ENCODE measurements at places on chromosomes 7 and 10.

DNA sequence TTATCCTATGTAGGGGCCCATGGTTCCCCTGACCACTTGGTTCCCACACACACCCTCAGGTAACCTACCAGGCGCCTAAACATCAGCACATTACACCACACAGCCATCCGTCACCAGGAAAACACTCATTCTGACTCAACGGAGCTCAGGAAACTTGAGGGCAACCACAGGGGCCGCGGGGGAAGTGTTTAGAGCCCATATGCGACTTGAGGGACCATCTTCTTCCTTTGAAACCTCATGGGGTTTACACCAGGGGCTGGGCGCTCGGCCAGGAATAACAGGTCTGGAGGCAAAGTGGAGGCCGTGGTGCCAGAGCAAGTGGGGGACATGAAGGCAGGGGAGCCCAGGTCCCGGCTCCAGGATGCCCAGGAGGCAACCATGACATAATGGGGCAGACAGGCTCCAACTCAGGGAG is 1.5 kb downstream of the STX1A start:
- peak; percentile 68 for DNase-seq

DNA sequence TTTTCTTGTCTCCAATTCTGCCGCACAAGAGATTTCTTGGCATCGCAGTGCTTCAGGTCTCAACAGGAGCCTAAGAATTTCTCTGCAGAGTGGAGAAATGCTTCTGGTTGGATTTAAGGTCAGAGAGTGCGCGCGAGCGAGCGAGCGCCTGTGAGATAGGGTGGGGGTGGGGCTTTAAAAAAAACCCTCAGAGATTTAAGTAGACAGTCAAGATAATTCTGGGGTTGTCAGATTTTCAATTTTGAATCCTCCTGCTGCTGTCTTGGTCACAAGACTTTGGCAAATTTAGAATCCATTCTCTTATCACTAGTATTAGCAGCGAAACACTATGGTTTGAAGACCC is 49.7 kb downstream of the CPEB3 start:
- no peak for DNase-seq

DNA sequence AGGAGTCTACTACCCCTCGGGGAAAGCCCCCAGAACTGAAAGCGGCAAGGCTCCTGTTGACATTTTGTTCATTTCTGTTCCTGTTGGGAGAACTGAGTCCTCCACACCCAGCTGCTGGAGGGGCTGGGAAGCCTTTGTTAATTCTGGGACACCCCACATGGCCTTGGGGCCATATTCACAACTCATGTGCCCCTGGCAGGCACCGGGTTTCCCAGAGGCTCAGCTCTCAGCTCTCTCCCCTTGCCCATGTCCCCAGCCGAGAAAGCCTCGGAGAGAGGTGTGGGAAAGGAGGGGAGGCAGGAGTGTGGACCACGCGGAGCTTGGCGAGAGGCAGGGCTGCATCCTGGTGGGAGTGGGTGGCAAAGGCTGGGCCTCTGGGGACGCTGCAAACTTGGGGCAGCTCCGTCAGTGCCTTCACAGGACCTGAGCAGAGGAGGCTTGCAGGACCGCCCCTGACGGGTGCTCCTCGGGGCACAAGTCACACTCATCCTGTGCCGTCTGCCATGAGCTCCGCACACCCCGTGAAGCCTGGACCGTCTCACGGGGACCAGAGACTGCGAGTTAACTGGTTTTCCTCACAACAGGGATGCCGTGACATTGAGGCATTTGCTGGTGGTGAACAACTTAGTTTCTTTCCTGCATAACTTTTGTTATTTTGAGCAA is 140.9 kb downstream of the DNAJB6 start:
- no peak for DNase-seq

GRCh38 chr7:151742713-151743480 is 134.0 kb downstream of the PRKAG2 start:
- DNase-seq, result no peak

GRCh38 chr7:137953665-137954470 is 48.0 kb downstream of the CREB3L2 start:
- DNase-seq, result no peak

GRCh38 chr7:100516135-100516812 is 22.7 kb upstream of the AGFG2 start:
- no peak for DNase-seq

- no peak for DNase-seq
Observed at GRCh38 chr10:132243141-132243540, 56.4 kb downstream of the DPYSL4 start.

DNA sequence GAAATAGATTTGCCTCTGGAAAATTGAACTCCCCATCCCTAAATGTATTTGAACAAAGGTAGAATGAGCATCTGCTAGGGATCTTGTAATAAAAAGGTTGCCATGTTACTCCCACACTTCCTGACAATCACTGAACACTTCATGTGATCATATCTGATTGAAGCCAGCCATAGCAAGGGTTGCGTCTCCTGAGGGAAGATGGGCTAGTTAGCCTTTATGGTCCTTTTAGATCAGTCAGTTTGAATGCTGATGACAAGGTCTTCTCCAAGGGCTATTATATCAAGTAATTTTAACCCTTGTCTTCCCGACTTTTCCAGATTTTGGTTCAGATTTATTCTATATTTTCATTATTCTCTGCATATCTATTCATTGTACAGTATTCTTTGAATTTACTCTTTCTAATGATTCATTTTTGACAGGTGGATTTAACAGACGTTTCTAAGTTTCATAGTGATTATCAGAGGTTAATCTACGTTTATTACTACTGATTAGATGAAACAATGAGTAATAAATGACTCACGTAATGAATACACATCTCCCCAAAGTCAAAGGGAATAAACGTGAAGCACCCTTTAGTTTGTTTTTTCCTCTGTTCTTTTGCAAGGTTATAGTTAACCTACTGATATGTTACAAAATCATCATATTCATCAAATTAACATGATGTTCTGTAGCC is 28.1 kb downstream of the CSGALNACT2 start:
- no peak for DNase-seq

DNA sequence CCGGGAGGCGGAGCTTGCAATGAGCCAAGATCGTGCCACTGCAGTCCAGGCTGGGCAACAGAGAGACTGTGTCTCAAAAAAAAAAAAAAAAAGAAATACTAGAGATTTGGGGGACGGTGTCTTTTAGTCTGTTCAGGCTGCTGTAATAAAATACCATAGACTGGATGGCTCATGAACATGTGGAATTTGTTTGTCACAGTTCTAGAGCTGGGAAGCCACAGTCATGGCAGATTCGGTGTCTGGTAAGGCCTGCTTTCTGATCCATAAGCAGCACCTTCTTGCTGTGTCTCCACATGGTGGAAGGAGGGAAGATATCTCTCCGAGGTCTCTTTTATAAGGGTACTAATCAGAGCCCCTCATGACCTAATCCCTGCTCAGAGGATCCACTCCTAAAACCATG is 102.7 kb upstream of the MKLN1 start:
- no peak for DNase-seq

- DNase-seq, result no peak
Observed at GRCh38 chr7:29879609-29880008, 73.3 kb downstream of the WIPF3 start.

DNA sequence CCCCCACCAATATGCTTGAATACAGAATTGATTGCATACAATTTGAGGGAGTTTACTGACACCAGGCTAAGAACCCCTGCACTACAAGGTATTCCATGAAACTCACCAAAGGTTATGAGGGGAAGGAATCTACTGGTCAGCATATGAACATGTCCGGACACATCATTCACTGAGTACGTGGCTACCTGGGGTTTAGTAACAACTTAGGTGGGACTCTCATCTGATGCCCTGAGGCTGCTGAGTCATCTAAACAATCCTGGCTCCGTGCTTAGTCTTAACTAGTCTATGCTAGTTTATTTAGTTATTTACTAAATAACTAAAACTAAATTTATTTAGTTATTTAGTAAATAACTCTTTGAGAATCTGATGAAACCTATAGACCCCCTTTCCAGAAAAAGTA is 11.3 kb downstream of the PI4K2A start:
- DNase-seq, result no peak

- DNase-seq, result no peak
Observed at GRCh38 chr7:131020759-131021261, 286.8 kb upstream of the KLF14 start.

- DNase-seq, result no peak
Observed at GRCh38 chr10:113045147-113046055, 95.4 kb downstream of the TCF7L2 start.

DNA sequence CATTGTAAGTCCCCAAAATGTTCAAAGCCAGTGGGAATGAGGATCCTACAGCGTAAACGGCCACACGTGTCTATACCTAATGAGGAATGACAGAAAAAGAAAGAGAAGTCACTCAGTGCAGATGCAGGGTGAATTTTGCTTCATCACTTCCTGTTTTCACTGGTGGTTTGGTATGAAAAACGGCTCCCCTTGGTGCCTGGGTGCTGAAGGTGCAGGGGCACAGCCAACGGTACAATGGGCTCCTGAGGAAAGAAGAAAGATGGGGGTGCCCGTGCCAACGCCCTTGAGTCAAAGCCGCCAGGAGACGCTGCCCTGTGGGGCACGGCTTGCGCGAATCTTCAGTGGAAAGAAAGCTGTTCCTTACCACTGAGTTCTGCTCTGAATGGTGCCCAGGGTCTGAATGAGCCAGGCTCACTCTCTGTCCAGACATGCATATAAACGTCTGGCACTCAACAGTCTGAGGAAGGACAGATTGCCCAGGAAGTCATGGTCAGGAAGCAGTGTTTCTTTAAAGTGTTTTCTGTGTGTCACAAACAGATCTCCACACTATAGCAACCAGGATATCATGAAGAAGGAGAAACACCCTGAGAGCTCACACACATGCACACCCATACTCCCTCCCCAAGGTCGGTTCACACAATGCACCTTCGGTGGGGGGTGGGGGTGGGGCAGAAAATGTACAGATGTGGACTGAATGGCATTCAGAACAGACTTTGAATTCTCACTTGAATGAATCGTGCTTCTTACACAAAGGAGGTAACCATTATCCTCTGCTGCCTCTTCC is 105.8 kb downstream of the ELMO1 start:
- DNase-seq, result peak; percentile 37

GRCh38 chr7:132242192-132242812 is 334.0 kb downstream of the PLXNA4 start:
- no peak for DNase-seq

- no peak for DNase-seq
Observed at GRCh38 chr10:103691723-103692435, 163.5 kb downstream of the SH3PXD2A start.

DNA sequence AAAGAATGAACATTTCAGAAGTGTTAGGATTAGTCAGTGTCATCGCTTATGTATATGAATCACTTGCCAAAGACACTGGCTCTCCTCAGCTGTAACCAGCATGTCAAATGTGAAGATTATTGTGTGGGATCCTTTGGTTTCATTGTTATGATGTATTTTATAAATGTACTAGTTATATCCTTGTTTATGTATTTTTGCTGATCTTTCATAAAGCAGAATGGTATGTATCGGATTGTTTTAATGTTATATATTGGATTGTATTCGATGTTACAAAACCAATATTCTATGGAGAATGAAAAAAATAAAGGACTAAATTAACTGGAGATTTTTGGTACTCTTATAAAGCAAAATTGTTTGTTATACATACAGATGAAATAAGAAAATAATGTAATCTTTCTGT is 49.2 kb downstream of the ACADSB start:
- DNase-seq, result no peak

DNA sequence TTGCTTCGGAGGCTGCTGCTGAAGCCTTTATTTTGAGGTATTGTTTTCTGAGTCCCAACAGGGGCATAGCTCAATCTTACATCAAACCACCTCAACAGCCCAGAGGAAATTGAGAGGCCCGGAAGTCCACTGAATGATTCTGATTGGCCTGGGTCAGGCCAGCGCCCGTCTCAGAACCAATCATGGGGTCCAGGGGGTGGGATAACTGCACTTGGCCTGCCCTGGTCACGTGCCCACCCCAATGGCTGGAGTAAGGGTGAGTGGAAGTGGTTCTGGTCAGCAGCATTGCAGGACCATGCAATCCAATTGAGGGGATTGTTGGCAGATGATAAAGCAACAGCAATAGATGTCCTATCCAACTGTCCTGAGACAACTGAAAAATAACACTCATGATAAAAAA is 190.6 kb downstream of the HERPUD2 start:
- DNase-seq, result no peak

GRCh38 chr10:27439101-27439500 is 65.0 kb upstream of the RAB18 start:
- no peak for DNase-seq

GRCh38 chr7:34821932-34822558 is 164.0 kb downstream of the NPSR1 start:
- DNase-seq, result no peak

GRCh38 chr10:78729366-78729765 is 339.4 kb upstream of the ZMIZ1 start:
- no peak for DNase-seq

DNA sequence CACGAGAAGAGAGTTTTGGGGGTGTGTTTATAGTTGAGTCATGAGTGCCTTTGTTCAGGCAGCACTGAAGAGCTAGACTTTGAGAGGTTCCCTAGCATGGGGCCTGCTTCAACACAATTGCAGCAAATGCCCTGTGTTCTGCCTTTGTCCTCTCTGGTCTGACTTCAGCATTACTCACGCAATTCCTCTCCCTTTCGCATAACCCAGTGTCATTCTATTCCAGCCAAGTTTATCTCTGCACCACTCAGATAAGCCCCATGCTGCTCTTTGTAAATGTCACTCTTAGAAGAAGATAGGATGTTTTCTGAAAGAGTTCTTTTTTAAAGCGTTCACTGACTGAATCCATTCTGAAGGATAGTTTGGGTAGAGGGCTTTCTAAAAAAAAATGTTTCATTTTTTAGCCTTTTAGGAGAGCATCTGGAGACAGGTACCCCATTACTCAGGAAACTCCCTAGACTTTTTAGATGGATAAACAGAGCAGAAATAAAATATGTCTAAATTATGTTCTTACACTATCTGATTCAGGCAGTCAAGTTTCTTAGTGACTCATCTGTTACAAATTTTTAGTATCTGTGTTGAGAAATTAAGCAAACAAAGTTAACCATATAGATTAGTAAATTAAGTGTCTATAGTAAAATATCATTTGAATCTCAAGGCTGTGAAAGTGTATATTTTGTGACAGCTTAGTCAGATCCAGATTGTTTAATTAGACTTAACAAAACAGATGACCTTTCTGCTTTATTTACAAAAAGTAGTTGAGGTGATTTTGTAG is 318.5 kb downstream of the GPR158 start:
- DNase-seq, result no peak

GRCh38 chr7:4460597-4460996 is 221.5 kb upstream of the FOXK1 start:
- DNase-seq, result no peak

DNA sequence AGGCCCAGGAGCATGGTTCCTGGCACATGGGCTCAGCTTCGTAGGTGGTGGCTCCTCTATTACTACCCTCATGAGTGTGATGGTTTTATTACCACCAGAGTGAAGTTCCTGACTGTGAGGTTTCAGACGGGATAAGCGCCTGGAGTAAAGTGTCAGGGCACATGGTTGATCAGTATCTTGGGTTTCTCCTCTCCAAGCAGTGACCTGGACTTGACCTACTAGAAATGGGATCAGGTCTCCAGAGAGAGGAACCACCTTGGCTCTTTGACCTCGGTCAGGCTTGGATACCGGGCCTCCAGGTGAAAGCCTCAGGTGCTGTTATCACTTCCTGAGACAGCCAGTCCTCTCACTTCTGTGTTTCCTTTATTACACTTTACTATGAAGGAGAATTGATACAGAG is 67.7 kb downstream of the GRK5 start:
- DNase-seq, result no peak

GRCh38 chr10:61271127-61271780 is 181.9 kb downstream of the TMEM26 start:
- no peak for DNase-seq
